ENCODE measurements at places on chromosomes 4 and X.

DNA sequence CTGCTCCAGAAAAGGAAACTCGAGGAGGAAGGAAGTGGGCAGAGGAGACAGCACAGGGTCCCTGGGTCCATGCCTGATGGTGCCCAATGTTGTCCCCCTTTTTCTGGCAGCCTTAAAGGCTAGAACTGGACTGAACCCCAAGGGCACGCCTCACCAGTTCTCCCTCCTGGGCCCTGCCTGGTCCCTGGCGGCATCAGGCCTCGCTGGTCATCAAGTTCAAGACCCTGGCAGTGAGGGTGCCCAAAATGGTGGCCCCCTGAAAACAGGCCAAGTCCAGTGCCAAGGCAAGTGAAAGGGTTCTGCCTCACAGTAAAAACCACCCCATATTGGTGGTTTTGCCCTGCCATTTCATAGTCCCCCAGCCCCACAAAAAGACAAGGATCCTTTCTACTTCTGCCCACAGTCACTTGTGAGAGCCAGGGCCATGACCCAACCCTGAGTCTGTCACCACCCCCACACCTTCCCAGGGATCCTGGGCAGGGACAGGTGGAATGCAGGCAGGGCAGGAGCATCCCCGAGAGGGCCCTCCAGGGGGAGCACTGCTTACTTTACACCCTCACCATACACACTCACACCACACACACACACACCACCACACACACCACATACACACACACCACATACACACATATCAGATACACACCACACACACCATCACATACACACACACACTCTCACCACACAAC, 107.6 kb downstream of the DCTD start:
- peak; percentile 7 for DNase-seq

DNA sequence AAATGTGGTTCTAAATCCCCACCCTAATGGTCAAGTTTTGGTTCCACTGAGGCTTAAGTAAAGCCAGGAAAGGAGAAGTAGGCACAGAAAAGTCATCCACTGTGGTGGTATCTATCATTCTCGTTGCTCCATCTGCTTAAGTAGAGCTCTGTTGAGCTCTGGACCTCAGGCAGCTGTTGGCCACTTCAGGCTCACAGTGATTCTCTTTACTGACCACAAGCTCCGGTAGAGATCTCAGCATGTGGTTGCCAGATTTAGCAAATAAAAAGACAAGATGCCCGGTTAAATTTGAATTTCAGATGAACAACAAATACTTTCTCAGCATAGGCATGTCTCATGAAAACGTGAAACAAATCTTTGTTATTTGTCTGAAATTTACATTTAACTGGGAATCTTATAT, 132.3 kb upstream of the PTCHD1 start:
- no peak for DNase-seq

- DNase-seq = no peak
Measured at GRCh38 chrX:137482136-137482535, 83.8 kb upstream of the ZIC3 start.

DNA sequence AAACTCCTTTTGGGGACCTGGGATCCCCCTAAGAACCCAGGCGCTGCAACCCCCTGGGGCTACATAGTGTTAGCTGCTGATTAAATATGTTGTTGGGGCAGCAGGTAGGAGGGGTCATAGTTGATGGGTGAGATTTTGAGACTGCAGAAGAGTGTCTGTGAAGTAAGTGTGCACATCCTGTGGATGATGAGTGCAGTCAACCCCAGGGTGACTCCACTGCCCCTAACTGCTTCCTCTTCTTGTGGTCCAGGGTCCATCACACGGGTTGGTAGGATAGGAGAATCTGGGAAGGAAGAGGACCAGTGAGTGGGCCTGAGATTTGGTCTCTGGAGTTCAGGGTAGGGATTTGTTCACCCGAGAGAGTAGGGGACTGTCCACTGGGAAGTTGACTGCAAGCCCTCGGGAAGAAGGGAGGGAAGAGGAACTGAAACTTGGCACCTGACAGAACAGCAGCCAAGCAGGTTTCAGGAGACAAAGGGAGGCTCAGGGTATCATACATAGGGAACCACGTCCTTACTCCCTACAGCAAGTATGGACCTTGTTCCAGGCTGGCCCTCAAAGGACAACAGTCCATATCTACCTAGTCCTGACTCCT, 8.5 kb downstream of the DLG3 start:
- no peak for DNase-seq

- peak; percentile 11 for DNase-seq
Measured at GRCh38 chr4:163111588-163111987, 55.1 kb downstream of the NAF1 start.

DNA sequence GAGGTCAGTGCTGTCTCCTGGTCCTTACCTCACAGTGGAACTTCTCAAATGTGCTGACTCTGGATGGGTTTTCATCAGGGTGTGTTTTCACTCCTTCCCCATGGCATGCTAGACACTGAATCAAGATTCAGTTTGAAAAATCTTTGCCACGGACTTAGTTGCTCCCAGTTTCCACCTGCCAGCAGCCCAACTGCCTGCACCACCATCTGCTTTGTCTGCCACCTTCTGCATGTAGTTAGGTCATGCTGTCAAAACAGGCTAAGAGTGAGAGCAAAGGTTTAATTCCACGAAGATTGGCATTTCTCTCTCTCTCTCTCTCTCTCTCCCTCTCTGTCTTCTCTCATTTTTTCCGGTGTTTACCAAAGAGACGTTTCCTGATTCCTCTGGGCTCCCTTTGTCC, 258.0 kb upstream of the EDNRA start:
- no peak for DNase-seq

DNA sequence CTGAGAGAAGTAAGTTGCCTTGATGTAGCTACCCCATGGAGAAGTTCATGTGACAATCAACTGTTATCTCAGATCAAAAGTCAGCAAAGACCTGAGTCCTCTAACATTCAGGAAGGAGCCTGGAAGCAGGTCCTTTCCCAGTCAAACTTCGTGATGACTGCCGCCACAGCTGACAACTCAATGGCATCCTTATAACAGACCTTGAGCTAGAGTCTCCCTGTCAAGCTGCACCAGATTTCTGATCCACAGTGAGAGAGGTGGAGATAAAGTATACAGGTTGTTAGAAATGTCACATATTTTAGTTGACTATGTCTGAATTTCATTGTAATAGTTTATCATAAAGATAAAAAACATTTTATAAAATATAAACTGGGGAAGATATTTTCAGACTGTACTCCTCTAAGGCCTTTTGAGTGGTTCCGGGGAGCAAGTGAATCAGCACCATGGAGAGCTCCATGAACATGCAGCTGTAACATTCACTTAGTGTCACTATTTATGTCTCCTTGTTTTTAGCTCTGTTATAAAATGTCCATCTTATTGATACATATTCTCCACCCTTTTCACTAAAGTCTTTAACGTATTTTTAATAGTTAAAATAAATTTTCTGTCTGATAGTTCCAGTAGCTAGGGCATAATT, 1653.5 kb upstream of the AGA start:
- peak; percentile 16 for DNase-seq

DNA sequence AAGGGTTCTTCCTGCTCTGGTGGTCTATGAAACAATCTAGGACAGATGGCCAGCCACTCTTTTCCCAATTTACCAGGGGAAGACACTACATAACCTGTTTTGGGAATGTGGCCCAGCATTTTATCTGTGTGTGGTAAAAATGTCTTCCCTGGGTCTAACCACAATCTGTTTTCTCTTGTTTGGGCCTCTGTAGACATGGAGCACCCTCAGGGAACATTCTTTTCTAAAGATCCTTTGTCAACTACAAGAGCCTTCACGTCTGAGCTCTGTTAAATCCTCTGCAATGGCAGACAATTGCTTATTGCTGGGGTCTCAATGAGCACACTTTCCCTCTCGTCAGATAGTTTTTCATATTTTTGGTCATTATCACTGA, 35.5 kb downstream of the PLAC1 start:
- no peak for DNase-seq

- DNase-seq = no peak
Measured at GRCh38 chr4:158814207-158814606, 45.4 kb downstream of the FNIP2 start.

GRCh38 chrX:18172970-18173369, 47.7 kb downstream of the BEND2 start:
- DNase-seq = no peak

- DNase-seq = no peak
Measured at GRCh38 chr4:38082021-38082420, 121.8 kb downstream of the PTTG2 start.
